ENCODE measurements at places on chromosomes 13 and 19.

DNA sequence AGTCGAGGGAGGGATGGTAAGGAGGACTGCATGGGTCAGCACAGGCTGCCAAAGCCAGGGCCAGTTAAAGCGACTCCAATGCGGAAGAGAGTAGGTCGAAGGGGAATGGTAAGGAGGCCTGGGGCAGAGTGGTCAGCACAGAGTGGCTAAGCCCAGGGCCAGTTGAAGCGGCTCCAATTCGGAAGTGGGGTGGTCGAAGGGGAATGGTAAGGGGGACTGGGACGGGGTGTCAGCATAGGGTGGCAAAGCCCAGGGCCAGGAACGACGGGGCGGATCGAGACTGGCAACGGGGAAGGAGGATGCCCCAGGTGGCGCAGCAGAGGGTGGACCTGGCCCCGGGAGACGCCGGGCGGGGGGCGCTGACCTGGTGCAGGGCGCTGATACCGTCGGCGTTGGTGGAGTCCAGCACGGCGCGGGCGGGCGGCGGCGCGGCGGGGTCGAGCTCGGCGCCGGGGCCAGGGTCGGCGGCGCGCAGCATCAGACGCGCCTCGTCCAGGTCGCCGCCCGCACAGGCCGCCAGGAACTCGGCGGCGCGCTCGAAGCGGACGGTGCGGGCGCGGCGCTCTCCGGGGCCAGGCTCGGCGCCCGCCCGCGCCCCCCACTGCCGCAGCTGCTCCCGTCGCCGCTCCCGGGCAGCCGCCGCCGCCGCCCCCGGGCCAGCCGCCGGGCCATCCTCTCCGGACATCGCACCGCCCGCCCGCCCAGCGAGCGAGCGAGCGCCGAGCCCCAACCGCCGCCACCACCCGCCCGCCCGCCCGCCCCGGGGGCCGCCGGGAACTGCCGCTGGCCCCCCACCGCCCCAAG lies at the start of gene PPP1R12C:
TSS of gene PPP1R12C (minus strand) at position 779 of the 804 bp plus-strand sequence. CDS start at position 685, 94 bp downstream.
- DNase-seq, result no peak

- DNase-seq, result no peak
These were observed 121.9 kb upstream of the TMTC4 start for GRCh38 chr13:100796463-100796862.

- DNase-seq, result peak; percentile 9
These were observed 171.7 kb upstream of the MAB21L1 start for GRCh38 chr13:35648201-35648600.

GRCh38 chr13:95605448-95606125 lies 38.9 kb downstream of the DZIP1 start:
- DNase-seq, result no peak

DNA sequence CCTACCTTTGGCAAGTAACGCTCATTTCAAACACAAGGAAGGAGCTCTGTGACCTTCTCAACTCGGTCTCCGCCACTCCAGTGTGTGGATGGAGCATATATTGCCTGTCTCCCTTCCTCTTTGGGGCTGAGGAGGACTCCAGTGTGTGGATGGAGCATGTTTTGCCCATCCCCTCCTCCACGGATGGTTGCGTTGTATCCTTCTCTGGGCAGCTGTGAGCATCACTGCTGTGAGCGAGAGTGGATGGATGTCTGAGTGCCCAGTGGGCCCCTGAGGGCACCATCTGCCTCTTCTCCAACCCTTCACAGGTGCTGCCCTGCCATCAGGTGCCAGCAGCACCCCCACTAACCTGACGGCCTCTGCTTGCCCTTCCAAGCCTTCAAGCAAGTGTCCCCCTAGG lies 186.2 kb downstream of the TEX29 start:
- DNase-seq, result no peak

All from fibroblast of skin of right quadriceps (primary cell).